ENCODE measurements at places on chromosomes 12 and 14.

- no peak for DNase-seq
These were observed 8.6 kb downstream of the GIT2 start for GRCh38 chr12:109987615-109988014.

DNA sequence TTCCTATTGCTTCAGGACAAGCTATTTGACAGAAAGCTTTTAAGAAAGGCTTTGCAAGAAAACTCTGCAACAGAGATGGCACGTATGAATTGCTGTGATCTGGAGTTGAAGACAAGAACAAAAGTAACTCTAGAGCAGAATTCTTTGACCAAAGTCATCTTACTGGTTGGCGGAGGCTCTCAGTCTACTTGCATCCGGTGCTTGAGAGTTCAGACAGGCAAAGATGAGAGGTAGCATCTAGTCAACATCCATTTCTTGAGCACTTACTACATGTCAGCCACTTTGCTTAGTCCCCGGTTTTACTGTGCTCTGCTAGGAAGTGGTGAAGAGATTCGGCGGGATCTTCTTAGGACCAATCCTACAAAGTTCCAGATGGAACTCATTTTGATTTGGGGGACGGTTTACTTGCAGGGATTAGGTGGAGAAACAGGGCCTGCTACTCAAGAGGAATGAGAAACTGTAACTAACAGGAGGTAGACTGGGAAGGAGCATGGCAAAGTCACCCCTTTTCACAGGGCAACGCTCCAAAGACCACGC is 404 bp upstream of the CCDC91 start:
- DNase-seq, result peak; percentile 6

- DNase-seq, result no peak
These were observed 121.2 kb downstream of the PRICKLE1 start for GRCh38 chr12:42468341-42468821.

DNA sequence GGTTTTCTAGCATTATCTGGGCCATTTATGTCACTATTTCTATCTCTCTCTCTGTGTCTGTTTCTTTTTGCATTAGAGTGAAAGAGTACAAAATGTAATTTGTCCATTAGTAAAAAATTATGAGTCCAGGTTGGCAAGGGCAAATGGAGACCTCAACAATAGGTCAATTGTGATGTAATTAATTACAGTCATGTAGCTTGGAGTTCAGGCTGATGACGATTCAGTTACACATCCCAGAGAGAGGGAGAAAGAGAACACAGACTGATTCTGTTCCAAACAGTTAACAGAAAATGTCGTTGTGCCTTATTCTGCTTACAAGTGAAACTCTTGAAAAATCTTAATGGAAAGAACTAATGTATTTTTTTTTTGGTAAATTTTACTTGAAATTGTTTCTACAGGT is 83.3 kb downstream of the ATXN7L3B start:
- DNase-seq, result no peak

- DNase-seq, result peak; percentile 41
These were observed 297.1 kb downstream of the KSR2 start for GRCh38 chr12:117671734-117672133.

DNA sequence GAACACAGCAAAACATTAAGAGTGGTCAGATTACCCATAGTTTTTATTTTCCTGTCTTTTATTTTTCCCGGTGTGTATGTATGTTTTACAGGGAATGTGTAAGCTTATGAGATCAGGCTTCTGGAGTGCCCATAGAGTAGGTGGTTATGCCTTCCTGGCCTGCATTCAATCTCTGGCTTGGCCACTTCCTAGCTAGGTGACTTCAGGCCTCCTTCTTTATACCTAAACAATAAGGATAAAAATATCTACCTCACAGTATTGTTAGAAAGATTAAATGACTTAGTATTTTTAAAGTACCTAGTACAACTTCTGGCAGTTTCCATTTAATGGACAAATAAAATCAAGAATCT is 42.4 kb downstream of the ITPR2 start:
- no peak for DNase-seq

DNA sequence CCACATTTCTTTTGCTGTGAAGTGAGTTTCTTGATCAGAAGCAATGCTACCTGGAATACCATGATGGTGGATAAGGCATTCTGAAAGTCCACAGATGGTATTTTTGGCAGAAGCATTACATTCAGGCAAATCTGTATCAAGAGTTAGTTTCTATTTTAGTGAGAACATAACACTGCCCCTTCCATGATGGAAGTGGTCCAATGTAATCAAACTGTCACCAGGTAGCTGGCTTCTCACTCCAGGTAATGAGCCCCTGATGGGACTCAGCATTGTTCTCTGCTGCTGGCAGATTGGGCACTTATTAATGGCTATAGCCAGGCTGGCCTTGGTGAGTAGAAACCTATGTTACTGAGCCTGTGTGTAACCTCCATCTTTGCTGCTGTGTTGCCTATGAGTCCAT is 80.7 kb downstream of the KCNA5 start:
- no peak for DNase-seq

- DNase-seq, result no peak
These were observed 82.1 kb downstream of the TSPAN8 start for GRCh38 chr12:71075743-71076142.

GRCh38 chr14:36289954-36290353 is 30.5 kb downstream of the MBIP start:
- no peak for DNase-seq

DNA sequence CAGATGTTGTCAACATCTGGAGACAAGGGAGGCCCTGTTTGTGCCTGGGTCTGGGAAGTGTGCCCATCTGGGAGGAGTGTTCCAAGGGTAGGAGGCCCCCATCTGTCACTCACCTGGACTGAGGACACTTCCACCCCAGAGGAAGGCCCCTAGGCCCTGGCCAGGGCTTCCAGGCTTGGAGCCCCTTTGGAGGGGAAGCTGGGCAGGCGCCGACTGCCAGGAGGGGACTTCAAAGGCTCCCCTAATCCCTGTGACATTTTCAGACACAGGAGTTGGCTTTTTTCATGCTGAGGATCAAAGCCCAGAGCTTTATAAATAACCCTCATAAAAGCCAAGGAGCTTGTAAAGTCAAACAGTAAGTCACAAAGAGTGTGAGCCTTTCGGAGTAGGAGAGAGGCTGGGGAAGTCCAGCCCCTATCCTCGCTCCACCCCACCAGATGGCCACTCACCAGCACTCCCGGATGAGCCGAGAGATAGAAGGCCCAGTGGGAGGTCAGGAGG is 17.6 kb upstream of the FAM222A start:
- DNase-seq, result peak; percentile 76

GRCh38 chr14:92341791-92342190 is 18.8 kb downstream of the SLC24A4 start:
- DNase-seq, result no peak

DNA sequence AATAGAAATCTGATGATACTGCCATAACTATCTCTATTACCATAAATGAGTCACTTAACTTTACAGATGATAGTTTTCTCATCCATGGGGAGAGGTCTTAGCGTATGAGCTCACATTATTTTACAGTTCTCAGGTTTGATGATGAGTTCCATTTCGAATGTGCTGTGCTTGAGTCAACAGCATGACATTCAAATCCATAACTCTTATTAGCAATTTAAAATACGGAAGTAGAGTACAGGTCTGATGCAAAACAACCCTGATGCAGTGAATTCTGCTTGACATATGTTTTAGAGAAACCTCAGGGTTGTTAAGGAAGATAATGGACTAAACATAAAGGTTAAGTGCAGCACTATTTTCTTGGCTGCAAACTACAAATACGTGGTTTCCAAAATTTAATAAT is 30.0 kb downstream of the C14orf39 start:
- DNase-seq, result no peak

DNA sequence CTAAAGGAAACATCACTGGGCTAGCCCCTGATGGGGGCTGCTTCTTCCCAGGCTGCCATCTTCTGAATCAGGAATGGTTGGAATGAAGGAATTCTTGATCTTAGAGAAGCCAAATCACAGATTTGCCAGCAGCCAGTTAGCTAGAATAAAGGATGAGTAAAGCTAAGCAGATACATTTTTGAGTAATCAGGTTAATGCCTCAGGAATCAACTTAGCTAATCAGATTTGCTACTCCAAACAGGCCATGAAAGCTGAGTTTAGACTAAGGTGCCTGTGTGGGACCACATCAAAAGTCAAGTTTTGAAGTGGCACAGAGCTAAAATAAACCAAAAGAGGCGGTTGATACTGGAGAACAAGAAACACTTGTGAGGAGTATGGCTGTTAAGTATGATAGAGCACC is 28.8 kb upstream of the LMO3 start:
- DNase-seq, result no peak

Measured in hepatocyte (in vitro differentiated cells).